ENCODE measurements at places on chromosomes 4 and X.

DNA sequence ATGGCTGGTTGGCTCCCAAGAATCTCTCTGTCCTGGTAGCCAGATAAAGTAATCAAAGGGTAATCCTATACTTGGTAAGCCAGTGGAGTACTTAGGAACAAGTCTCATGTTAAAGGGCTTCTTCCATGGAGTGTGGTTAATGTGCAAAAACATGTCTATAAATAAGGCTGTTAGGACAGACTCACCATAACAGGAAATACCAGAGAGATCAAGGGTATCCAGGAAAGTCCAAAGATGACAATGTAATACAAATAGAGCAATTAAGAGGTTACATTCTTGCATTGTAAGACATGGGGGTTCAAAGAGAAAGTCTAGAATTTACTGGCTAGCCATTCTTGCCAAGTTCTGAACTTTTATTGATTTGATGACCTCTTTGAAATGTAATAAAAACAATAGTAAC, 61.9 kb upstream of the ZCCHC13 start:
- DNase-seq: no peak

DNA sequence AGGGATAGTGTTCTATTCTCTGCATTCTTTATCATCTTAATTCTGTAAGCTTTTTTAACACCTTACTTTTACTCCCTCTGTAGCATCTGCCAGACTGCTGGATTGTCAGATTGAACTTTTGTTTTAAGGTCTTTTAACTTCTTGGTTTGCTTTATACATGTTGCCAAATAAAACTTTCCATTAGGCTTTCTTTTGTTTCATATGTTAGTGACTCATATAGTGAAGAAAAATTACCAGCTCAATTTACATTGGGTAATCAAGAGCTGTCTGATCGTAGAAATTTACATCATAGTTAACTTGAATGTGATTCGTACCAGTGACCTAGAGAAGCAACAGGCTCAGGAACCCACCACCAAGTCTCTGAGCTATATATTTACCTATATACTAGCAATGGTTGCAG, 28.5 kb upstream of the KLHL4 start:
- no peak for DNase-seq

DNA sequence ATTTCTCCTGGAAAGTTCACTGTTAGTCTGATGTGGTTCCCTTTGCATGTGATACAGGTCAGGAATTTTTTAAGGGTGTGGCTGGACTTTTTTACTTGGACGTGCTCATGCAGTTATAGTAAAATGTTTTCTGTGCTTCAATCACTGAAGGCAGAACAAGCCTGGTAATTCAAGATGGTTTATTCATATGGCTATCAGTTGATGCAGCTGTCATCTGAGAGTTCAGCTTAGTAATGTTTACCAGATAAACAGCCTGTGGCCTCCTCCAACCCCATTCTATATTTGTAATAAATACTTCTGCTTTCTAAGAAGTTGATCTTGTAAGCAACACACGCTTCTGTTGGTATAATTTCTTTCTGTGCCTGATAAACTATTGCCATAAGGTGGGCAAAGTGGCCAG, 2105.9 kb downstream of the ARAP2 start:
- no peak for DNase-seq

GRCh38 chr4:155582971-155583437, 83.6 kb upstream of the GUCY1A1 start:
- no peak for DNase-seq

DNA sequence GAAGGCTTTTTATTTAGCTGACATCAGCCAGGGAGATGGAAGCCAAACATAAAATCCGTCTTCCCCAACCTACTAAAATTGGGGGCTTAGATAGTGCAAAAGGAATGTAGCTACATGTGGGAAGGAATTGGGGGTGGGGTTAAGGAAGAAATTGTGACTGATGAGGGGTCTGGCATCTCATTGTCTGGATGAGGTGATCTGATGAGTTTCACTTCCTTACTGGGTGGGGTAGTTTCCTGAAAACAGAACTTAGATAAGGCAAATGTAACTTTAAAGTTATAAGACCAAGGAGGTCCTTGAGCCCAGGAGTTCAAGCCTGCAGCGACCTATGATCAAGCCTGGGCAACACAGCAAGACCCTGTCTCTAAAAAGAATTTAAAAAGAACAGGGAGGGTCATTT, 105.5 kb upstream of the NEIL3 start:
- DNase-seq: no peak

- no peak for DNase-seq
These were observed 27.5 kb upstream of the DUSP21 start for GRCh38 chrX:44816367-44816766.

- DNase-seq: no peak
These were observed 54.2 kb downstream of the C4orf50 start for GRCh38 chr4:5964030-5964429.

DNA sequence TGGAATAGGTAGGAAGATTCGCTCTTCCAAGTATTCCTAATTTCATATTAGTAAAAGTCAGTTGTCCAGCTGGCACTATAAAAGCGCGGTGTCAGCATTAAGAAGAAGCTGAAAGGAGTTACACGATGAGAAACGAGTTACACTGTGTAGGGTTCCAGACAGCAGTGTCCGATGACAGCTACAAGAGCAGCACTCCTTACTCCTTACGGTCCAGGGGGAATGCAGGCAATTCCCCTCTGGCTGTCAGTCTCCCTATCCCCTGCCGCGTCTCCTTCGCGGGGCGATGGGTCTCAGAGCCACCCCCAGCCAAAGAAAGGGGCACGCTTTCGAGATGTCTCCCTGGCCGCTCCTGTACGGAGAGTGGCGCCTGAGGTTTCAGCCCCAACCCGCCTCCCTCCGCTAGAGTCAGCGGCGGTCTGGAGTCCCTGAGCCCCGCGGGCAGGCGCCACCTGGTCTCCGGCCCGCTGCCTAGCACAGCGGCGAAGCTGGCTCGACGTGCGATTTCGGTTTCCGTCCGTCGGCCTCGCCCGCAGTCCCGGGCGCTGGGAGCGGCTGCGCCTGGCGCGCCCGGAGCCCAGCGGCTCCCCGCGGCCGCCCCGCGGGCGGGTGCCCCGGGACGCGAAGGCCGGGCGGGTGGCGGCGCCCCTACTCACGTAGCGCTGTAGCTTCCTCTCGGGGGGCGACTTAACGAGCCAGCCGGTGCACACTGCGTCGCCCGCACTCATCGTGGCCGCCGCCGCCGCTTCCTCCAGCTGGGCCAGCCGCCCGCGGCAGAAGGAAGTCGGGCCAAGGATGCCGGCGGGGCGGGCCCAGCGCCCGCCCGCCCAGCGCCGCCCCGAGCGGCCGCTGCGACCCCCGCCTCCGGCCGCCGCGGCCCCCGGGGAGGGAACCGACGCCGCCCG, at the start of gene GAB3:
TSS of gene GAB3 (minus strand) at position 777 of the 902 bp plus-strand sequence. CDS start at position 725, 52 bp downstream.
- peak; percentile 38 for DNase-seq

DNA sequence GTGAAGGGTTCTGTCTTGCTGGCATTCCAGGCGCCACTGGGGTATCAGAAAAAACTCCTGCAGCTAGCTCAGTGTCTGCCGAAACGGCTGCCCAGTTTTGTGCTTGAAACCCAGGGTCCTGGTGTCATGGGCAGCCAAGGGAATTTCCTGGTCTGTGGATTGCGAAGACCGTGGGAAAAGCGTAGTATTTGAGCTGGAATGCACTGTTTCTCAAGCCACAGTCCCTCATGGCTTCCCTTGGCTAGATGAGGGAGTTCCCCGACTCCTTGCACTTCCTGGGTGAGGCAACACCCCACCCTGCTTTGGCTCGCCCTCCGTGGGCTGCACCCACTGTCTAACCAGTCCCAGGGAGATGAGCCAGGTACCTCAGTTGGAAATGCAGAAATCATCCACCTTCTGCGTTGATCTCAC, 40.1 kb downstream of the NOP14 start:
- no peak for DNase-seq

- DNase-seq: no peak
These were observed 603.7 kb downstream of the GRXCR1 start for GRCh38 chr4:43496188-43496587.

GRCh38 chr4:168501407-168501806, 4.6 kb downstream of the PALLD start:
- DNase-seq: no peak

DNA sequence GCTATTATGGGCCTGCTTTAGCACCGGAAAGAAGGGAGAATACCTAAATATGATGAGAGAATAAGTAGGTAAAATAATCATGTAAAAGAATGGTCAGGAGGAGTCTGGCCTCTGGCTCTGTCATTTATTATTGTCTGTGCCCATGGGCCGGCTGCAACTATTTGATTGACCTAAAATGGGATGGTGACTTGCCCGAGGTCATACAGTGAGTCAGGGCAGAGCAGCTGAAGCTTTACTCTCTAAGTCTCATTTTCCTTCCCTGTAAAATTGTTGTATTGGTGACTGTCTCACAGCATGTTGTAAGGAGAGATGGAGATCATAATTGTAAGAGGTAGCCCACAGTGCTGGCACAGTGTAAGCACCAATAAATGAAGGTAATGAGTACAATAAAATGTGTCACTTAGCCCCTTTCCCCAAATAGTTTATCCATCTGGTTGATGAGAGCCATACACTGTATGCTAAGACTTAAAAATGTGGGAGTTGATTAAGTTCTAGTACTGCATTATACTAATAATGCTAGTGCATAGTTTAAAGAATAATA, 39.6 kb downstream of the RUFY3 start:
- DNase-seq: no peak

- no peak for DNase-seq
These were observed 1.0 kb downstream of the CDS1 start for GRCh38 chr4:84583876-84584380.

- DNase-seq: no peak
These were observed 2.2 kb downstream of the SRP72 start for GRCh38 chr4:56469489-56470210.

DNA sequence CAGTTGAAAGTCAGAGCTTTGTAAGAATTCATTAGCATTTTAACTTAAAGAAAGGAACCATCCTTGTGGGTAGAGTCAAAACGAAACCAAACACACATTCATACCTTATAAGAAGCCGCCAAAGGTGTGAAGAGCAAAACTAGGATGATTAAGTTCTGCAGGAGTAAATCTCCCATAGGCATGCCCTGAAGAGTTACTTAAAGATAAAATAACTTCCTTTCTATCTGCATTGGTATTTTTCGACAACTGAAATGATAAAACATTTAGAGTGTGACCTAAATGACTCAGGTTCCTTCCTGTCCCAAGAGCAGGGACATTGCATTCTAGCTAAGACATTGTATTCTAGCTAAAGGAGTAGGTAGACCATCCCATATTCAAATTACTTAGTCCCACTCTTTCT, 75.3 kb downstream of the BCOR start:
- DNase-seq: no peak

DNA sequence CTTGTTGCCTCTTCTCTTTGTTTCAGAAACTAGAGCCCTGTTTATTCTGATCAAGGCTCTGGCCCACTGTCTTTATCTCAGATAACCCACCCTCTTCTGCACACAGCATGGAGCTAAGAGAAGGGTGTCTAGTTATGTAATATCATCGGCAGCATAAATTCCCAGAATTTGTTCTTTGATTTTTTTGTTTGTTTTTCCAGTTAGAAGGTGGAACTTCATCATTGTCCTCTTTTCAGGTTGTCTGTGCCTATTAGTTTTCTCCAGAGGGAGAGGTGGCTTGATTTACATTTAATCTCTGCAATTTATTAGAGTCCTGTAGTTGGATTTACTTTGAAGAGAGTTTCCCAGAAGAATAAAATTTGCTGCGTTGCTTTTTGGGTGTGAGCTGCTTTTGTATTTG, 15.2 kb upstream of the F11 start:
- DNase-seq: no peak

DNA sequence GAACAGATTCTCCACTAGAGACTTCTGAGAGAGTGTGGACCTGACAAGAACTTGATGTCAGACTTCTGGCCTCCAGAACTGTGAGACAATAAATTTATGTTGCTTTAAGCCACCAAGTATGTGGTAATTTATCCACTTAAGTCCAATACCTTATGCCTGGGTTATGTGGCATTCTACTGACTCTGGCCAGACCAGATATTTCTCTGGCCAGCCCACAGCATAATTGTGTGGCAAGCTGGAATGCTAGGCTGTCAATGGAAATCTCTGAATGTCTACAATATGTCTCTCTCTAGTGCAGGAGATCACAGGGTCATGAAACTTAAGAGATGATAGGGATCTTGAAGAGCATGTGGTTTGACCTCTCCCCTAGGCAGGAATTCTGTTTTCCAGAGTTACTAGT, 251.0 kb downstream of the ZNF674 start:
- no peak for DNase-seq

DNA sequence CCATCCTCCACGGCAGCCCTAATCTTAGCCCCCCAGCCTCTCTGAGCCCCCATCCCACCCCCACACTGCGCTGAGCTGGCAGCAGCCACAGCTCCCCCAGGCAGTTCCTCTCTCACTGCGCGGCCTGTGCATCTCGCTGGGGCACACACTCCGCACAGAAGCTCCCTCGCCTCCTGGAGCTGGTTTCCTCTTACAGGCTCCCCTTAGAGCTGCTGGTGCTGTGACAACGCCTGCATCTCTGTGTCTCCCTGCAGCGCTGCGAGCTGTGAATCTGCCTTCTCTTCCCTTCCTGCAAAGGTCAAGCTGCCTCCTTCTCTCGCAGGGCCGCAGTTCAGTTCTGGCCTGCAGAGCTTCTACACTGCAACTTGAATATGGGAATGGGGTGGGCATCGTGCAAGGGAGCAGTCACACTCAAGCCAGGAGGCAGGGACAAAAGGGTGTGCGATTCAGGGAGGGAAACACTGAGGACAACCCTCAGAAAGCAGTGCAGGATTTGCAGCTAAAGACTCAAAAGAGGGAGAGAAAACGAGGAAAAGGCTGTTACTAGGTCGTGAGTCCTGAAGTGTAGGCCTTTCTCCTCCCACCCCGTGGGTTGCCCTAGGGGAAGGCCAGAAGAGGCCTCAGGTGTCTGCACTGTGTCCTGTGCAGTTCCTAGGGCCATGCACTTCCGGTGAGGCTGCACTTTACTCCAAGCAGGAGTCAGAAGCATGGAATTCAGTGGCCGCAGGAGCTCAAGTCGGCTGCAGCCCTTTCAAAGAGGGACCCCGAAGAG, 87.0 kb downstream of the BCOR start:
- DNase-seq: no peak

- DNase-seq: no peak
These were observed 70.1 kb downstream of the CHRNA9 start for GRCh38 chr4:40405193-40405592.

- no peak for DNase-seq
These were observed 68.6 kb downstream of the PRSS12 start for GRCh38 chr4:118284169-118284568.

- DNase-seq: no peak
These were observed 408.2 kb downstream of the BCOR start for GRCh38 chrX:39689376-39690104.

- no peak for DNase-seq
These were observed 82.6 kb downstream of the LUZP4 start for GRCh38 chrX:115372152-115372551.

DNA sequence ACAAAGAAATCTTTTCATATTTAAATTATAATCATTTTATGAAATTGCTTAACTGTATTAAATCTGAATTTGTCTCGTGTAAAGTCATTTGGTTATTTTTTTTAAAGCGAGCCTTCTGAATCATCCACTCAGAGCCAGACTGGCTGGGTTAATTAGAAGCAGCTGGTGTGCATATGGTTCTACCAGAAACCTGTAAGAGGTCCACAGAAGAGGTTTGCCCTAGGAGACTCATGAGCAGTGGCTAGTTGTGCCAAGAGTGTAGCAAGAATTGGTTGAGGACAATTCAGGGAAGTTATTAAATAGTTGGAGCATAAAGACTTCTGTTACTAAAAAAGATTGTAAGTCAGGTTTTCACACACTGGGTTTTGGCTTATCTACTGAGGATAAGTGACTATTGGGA, 267.4 kb downstream of the IL1RAPL2 start:
- DNase-seq: no peak

- DNase-seq: no peak
These were observed 169.0 kb downstream of the ZNF330 start for GRCh38 chr4:141389649-141390048.

Data from stimulated activated CD8-positive, alpha-beta memory T cell treated with anti-CD3 and anti-CD28 coated beads, Interleukin-7, amount 100 ng/mL, for 4 hours (primary cell).